Adipocyte (in vitro differentiated cells): ENCODE measurements at places on chromosomes 1 and 21.

GRCh38 chr1:155208541-155209311 is at the start of gene MTX1:
Gene MTX1, plus strand, starts transcription at chr1:155208695. Its CDS starts 110 bp downstream, at chr1:155208805.
- peak; percentile 96 for DNase-seq

DNA sequence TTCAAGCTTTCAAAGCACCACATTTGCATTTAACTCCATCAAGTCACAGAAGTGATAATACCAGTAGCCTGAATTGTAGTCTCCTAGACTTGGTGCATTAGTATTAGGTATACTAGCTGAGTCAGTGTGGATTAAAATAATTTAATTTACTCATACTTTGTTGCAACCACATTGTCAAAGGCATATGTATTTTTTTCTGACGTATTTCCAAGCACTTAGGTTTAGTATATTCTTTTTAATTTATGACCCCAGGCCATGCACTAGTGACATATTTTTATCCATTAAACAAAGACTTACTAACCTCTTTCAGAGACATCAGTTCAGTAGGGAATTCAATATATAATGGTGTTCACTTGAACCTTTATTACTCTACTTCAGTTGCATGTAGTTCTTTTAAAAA is 1894.5 kb downstream of the NCAM2 start:
- no peak for DNase-seq

DNA sequence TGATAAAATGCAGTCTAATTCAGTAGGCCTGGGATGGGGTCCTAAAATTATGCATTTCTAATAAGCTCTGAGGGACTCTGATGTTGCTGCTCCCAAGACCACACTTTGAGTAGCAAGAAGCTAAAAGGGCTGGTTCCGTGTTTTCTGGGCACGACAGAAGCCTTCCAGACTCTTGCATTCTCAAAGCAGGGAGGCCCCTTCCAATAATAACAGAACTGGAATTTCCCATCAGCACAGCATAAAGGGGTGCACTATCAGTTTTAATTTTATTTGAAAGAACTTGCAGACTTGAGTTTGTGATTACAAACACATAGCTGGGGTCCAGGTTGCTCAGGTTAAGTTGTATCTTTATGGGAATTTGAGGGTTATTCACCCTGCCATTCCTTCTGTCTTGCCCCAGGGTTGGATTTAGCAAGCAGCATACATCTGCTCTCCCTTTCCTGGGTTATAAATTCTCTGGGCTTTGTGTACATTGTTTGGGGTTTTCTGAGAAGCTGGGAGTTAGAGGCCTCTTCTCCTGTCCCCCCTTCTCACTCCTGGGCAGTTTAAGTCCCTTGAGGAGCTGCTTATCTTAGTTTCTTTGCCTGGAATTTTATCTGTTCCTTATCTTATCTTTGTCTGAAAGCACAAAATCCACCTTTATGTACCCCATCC is 94.2 kb upstream of the SLC2A1 start:
- DNase-seq: no peak

GRCh38 chr21:34979383-34979782 is 69.7 kb downstream of the RUNX1 start:
- no peak for DNase-seq

- DNase-seq: no peak
Observed at GRCh38 chr1:57131701-57132394, 166.0 kb upstream of the C8B start.

DNA sequence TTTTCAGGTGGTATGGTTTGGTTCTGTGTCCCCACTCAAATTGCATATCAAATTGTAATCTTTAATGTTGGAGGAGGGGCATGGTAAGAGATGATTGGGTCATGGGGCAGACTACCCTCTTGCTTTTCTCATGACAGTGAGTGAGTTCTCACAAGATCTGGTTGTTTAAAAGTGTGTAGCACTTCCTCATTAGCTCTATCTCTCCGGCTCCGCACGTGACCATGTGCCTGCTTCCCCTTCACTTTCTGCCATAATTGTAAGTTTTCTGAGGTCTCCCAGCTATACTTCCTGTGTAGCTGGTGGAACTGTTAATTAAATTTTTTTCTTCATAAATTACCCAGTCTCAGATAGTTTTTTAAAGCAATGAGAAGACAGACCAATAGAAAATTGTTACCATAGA is 843.2 kb downstream of the AMY1C start:
- DNase-seq: no peak

- DNase-seq: peak; percentile 85
Observed at GRCh38 chr1:21334214-21335087, 44.2 kb upstream of the ECE1 start.
